ENCODE measurements at places on chromosomes 2 and 18. TPM values are rescaled to one million over a fixed set of nuclear protein-coding genes. Genes with fewer than 3 reads are reported as not detected.

- H3K36me3 ChIP-seq, result no peaks in the 10 kb centered on the region
- no peak overlapping the region for H3K27ac ChIP-seq
Observed at GRCh38 chr18:29874519-29875098, 1167.9 kb downstream of the DSC3 start.

- H3K27ac ChIP-seq, result no peak overlapping the region
- no peak for DNase-seq
- no peak overlapping the region for H3K4me3 ChIP-seq
- H3K36me3 ChIP-seq, result no peaks in the 10 kb centered on the region
Observed at GRCh38 chr18:67916097-67916496, 399.6 kb upstream of the DSEL start.

GRCh38 chr2:75959724-75960471 is 249.2 kb upstream of the GCFC2 start:
- no peaks in the 10 kb centered on the region for H3K27me3 ChIP-seq
- no peak for DNase-seq
- H3K4me1 ChIP-seq, result no peaks in the 10 kb centered on the region

DNA sequence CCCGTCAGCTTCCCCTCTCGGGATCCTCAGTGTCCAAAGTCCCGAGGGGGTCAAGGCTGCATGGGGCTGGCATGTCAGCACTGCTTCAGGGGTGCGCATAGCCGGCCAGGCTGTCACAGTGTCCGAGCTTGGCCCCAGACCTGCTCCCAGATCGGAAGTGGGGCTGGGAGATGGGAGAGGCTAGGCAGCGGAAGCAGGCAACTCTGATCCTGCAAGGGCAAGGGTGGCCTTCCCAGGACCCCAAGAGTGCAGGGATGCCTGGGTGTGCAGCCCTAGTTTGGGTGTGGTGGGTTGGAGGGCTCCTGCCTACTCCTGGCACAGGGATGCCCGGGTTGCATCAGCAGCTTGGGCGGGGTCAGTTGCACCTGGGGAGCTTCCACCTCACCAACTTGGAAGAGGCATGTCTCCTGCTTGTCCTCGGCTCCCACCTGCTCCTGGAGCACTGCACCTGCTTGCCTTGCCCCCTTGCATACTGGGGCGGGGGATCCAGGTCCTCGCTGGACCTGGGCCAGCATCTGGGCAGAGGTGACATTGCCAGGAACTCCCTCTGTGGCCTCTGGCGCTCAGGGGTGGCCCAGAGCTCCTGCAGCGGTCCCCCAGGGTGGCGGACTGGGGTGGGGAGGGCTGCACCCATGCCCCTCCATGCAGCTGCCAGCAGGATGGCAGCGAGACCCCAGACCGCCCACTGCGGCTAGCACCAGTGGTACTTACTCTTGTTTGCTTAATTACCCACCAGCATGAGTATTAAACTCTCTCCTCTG is 41.3 kb downstream of the CBLN2 start:
- no peak overlapping the region for H3K4me3 ChIP-seq
- no peak overlapping the region for H3K27ac ChIP-seq
- H3K36me3 ChIP-seq, result no peaks in the 10 kb centered on the region
- DNase-seq, result no peak

DNA sequence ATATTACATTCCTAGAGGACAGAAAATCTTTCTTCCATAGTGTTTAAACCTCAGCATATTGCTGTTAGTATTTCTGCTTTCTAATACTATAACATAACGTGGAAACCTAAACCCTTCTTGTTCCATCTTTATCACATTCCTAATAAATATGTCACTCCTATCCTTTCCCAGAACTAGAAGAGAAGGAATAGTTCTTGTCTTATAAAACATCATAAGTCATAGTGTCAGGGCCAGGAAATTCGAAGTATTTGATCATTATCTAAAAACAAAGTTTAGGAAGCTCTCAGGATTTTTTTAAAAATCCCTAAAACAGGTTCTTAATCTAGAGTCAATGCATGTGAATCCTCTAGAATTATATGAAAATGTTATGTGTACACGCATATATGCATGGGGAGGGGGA is 2.0 kb downstream of the NHEJ1 start:
- no peak overlapping the region for H3K27ac ChIP-seq
- H3K4me3 ChIP-seq, result no peak overlapping the region
- no peaks in the 10 kb centered on the region for H3K27me3 ChIP-seq
- H3K4me1 ChIP-seq, result peaks cover 12% of the 10 kb centered on the region
- DNase-seq, result no peak
- H3K36me3 ChIP-seq, result no peaks in the 10 kb centered on the region

DNA sequence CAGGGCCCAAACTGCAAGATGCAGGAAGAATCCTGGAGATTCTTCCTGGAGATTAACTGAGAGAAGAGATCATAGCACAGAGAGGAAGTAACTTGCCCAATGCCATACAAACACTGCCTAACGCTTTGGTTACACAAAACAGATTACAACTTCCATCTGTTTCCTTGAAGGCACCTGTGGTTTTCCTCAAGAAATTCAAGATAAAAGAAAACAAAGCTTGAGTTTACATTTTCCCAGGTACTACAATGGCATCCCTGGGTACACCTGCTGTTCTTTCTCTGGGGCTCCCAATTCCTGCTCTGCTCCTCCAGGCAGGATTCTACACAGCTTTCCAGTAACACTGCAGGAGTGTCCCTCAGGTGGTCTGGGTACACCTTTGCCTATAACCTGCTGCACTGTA is 781.9 kb upstream of the ID2 start:
- no peak overlapping the region for H3K27ac ChIP-seq
- no peaks in the 10 kb centered on the region for H3K4me1 ChIP-seq
- DNase-seq, result no peak
- no peaks in the 10 kb centered on the region for H3K27me3 ChIP-seq
- no peaks in the 10 kb centered on the region for H3K36me3 ChIP-seq

- no peak overlapping the region for H3K4me3 ChIP-seq
- H3K27ac ChIP-seq, result no peak overlapping the region
- H3K4me1 ChIP-seq, result no peaks in the 10 kb centered on the region
- no peaks in the 10 kb centered on the region for H3K27me3 ChIP-seq
- no peak for DNase-seq
Observed at GRCh38 chr2:236545248-236545658, 24.4 kb upstream of the ACKR3 start.

DNA sequence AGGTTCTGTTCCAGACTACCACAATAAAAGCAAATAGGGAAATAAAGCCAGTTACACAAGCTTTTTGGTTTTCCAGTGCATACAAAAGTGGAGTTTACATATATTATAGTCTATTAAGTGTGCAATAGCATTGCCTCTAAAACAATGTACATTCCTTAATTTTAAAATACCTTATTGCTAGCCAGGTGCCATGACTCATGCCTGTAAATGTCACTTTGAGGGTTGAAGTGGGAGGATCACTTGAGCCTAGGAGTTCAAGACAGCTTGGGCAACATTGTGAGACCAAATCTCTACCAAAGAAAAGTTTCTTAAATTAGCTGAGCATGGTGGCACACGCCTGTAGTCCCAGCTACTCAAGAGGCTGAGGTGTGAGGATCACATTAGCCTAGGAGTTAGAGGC is 52.9 kb upstream of the IMP4 start:
- H3K36me3 ChIP-seq, result no peaks in the 10 kb centered on the region
- H3K4me1 ChIP-seq, result no peaks in the 10 kb centered on the region
- H3K27ac ChIP-seq, result no peak overlapping the region

- H3K27ac ChIP-seq, result no peak overlapping the region
- H3K27me3 ChIP-seq, result no peaks in the 10 kb centered on the region
- DNase-seq, result no peak
- no peaks in the 10 kb centered on the region for H3K36me3 ChIP-seq
- no peaks in the 10 kb centered on the region for H3K4me1 ChIP-seq
Observed at GRCh38 chr18:33923980-33924379, 300.7 kb downstream of the NOL4 start.

GRCh38 chr2:176947754-176948153 is 264.8 kb upstream of the HNRNPA3 start:
- no peaks in the 10 kb centered on the region for H3K27me3 ChIP-seq
- H3K4me3 ChIP-seq, result no peak overlapping the region
- H3K27ac ChIP-seq, result no peak overlapping the region
- H3K36me3 ChIP-seq, result no peaks in the 10 kb centered on the region
- H3K4me1 ChIP-seq, result no peaks in the 10 kb centered on the region
- DNase-seq, result no peak

GRCh38 chr2:42153944-42154581 is 15.1 kb upstream of the EML4 start:
- H3K36me3 ChIP-seq, result no peaks in the 10 kb centered on the region
- H3K4me1 ChIP-seq, result no peaks in the 10 kb centered on the region
- DNase-seq, result no peak
- no peaks in the 10 kb centered on the region for H3K27me3 ChIP-seq

DNA sequence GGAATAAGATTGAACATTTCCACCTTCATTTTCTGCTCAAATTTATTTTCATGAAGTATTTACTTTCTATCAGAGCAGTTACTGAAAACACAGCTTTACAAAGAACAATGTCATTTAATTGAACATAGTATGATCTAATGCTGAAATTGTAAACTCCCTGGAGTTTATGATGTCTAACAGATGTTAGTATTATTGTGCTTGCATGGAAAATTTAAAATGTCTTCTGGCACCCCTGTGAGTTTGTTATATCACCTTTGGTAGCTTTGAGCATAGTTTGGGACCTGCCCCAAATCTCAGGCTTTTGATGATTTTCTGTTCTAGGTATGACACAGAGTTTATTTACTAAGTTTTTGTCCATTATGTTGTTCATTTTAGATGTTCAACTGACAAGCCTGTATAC is 28.1 kb downstream of the FAM171B start:
- H3K27ac ChIP-seq, result no peak overlapping the region
- H3K36me3 ChIP-seq, result no peaks in the 10 kb centered on the region
- H3K4me1 ChIP-seq, result no peaks in the 10 kb centered on the region
- DNase-seq, result no peak
- no peaks in the 10 kb centered on the region for H3K27me3 ChIP-seq

The UGT1A10 gene
- not detected for total RNA-seq

The TRIM43 gene
- not detected for total RNA-seq

The C2orf69 gene
- 14.9 TPM for total RNA-seq
